ENCODE measurements at places on chromosomes 5 and 9.
A peak's percentile ranks its signal among the peaks of the same experiment; 100 is the strongest.

- DNase-seq, result no peak
Observed at GRCh38 chr9:119175581-119175980, 193.7 kb downstream of the BRINP1 start.

DNA sequence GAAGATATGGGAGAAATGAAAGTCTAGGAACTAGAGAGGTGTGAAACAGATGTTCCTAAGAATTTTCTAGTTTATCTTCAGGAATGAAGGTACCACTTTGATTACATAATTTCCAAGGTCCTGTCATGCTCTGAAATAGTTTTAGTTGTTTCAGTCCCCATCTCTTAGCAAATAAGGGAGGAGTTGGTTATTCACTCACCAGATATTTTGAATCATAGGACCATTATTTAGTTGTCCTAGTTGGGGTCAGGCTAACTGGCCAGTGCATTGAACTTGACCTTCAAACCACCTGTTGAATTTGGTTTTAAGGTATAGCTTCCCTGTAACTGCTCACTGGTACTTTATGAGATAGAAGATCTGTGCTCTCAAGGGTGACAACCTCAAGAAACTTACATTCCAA is 53.9 kb upstream of the TNFAIP8 start:
- peak; percentile 30 for DNase-seq

GRCh38 chr9:106626936-106627335 is 236.0 kb upstream of the ZNF462 start:
- DNase-seq, result no peak

GRCh38 chr5:146084376-146084775 is 21.0 kb downstream of the PLAC8L1 start:
- DNase-seq, result no peak

DNA sequence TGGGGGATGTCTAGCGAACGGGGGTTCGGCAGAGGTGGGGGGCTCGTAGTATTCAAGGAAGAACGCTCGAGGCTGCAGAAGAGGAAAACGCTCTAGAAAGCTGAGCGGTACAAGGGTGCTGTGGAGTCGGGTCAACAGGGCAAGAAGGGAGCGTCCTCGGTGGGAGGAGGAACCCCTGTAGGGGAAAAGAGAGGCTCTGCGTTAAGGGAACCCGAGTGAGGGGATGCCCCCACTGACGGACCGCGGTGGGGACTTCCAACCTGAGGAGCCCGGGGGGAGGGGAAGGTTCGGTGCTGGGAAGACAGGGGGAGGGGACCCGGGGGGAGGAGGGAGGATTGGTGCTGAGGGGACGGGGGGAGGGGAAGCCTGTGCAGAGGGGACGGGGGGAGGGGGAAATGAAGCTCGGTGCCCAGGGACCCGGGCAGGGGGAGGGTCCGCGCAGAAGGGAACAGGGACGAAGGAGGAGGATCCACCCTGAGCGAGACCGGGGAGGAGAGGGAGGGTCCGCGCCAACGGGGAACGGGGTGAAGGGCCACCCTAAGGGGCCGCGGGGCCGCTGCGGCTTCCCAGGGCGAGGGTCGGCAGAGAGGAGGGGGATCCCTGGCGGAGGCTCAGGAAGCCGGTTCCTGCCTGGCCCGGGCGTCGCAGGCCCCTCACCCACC is 621 bp downstream of the NR6A1 start:
- DNase-seq, result no peak

DNA sequence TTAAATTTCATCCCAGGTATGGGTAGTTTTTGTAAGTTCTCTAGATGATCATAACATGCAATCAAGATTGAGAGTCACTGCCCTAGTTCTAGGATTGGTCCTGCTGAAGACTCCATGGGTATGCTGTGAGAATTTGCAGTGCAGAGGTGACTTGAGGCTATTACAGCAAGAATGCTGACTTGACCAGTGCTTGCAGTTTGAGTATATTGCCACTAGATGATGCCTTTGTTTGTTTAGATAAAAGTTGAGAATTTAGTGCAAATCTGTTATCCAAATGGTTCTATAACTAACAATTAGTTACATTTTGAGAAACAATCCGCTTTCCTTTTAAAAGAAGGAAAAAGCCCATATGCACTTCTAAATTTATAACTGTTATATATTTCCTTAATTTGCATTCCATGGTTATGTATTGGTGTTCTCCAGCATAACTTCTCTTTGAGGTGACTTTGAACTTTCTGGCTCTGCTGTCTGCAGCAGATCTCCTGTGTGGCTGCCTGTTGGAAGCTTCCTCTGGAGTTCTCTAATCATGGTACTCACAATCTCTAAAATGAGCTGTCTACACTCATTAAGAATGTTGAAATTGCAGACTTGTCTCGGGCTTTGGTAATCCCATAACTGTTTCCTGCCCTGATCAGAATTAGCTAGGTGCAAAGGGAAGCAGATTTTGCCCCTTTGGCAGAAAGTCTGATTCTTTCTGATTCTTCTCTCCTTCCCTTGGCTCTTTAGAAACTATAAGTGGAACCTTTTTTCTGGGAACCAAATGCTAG is 24.9 kb downstream of the MELK start:
- peak; percentile 76 for DNase-seq

DNA sequence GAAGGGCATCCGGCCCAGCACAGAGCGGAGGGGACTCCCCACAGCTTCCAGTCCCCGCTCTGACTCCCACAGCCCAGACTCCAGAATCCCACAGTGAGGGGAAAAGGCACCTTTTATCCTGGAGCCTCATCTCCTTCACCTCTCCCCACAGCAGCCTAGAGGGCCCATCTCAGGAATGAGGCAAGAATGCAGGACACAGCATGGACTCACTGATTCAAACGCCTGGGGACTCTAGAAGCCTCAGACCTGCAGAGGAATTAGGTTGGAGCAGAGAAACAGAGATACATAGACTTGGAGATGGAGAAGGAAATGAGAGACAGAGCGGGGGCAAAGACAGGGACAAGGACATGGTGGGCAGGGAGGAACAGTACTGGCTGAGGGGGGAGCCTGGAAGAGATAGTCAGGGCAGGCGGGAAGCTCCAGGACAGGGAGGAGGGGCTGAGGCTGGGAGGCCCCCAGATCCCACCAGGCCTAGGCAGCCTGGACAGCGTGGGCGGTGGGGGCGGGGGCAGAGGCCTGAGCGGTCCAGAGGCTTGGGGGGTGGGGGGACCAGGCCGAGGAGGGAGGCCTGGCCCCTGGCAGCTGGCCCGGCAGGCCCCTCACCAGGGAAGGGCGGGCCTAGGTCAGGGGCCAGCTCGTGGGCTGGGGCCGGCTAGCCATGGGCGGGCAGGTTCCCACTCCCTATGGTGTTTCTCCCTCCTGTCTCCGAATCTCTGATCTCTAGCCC is 15.8 kb downstream of the CNTFR start:
- no peak for DNase-seq

- no peak for DNase-seq
Observed at GRCh38 chr9:83154821-83155220, 91.9 kb upstream of the RASEF start.

DNA sequence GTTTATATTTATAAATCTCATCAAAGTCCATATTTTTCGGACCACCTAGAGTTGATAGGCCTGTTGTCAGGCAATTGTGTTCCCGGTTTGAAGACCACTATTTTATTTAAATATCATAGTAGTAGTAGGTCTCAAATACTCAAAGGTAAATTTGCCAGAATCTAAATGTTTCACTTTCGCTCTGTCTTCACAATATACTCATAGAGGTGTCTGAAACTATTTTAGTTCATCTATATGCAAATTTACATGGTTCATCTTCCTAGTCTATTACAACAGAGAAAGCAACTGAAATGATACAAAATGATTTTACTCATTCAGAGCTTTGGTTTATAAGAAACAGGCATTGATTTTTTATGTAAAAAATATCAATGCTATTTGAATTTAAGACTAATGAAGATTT is 1897.5 kb downstream of the EFNA5 start:
- no peak for DNase-seq

GRCh38 chr5:137565450-137565849 is 66.3 kb upstream of the SPOCK1 start:
- DNase-seq, result peak; percentile 79
